ENCODE measurements at places on chromosomes 4 and X. TPM values are rescaled to one million over a fixed set of nuclear protein-coding genes. Genes with fewer than 3 reads are reported as not detected.

TBC1D9 gene
- 4.9 TPM for total RNA-seq

GRCh38 chr4:140222171-140222570 is 68.2 kb upstream of the MAML3 start:
- H3K4me3 ChIP-seq, result no peak overlapping the region
- no peak overlapping the region for H3K27ac ChIP-seq
- no peaks in the 10 kb centered on the region for H3K27me3 ChIP-seq
- no peaks in the 10 kb centered on the region for H3K4me1 ChIP-seq
- no peak for DNase-seq
- no peaks in the 10 kb centered on the region for H3K36me3 ChIP-seq

DNA sequence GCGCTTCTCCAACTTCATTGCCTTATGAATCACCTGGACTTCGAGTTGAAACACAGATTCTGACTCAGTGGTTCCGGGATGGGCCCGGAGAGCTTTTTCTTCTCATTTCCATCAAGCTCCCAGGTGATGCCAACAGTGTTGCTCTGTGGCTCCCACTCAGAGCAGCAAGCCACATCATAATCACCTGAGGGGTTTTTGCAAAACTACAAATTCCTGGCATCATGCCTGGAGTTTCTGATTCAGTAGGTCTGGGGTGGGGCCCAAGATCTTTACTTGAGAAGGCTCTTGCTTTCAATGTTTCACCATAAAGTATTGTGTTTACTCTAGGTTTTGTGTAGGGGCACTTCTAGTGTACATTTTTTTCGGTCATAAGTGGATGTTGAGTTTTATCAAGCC is 7.0 kb downstream of the MTM1 start:
- DNase-seq, result no peak
- H3K36me3 ChIP-seq, result no peaks in the 10 kb centered on the region
- H3K4me3 ChIP-seq, result no peak overlapping the region
- H3K27me3 ChIP-seq, result no peaks in the 10 kb centered on the region
- H3K27ac ChIP-seq, result no peak overlapping the region

GRCh38 chr4:17595471-17596005 is 18.5 kb downstream of the LAP3 start:
- peaks cover 34% of the 10 kb centered on the region for H3K36me3 ChIP-seq
- H3K4me1 ChIP-seq, result no peaks in the 10 kb centered on the region
- H3K27me3 ChIP-seq, result no peaks in the 10 kb centered on the region
- DNase-seq, result no peak
- no peak overlapping the region for H3K4me3 ChIP-seq
- no peak overlapping the region for H3K27ac ChIP-seq

Measured in cardiac muscle cell (in vitro differentiated cells and primary cell).